ENCODE measurements at places on chromosomes 6 and 20. TPM values are rescaled to one million over a fixed set of nuclear protein-coding genes. Genes with fewer than 3 reads are reported as not detected.

The PRL gene
- not detected for total RNA-seq

The WFDC2 gene
- total RNA-seq: not detected

The TFAP2C gene
- not detected for total RNA-seq

The LCA5 gene
- 7.9 TPM for total RNA-seq

The CLVS2 gene
- not detected for total RNA-seq

The CRISP3 gene
- not detected for total RNA-seq

The HLA-G gene
- not detected for total RNA-seq

The CPNE5 gene
- total RNA-seq: not detected

The FAM209A gene
- total RNA-seq: not detected

The SIRPB2 gene
- total RNA-seq: not detected

The FARS2 gene
- total RNA-seq: 27.8 TPM

The UBE3D gene
- 12.4 TPM for total RNA-seq

The TTI1 gene
- 14.1 TPM for total RNA-seq

The KHDRBS2 gene
- not detected for total RNA-seq

The SLC22A2 gene
- under 0.01 TPM for total RNA-seq

The OXT gene
- not detected for total RNA-seq

The SSTR4 gene
- not detected for total RNA-seq
